MV-4-11 (cell line): ENCODE measurements at places on chromosomes 7 and 10.

GRCh38 chr7:34070511-34071323, 165.4 kb downstream of the BMPER start:
- DNase-seq = no peak

DNA sequence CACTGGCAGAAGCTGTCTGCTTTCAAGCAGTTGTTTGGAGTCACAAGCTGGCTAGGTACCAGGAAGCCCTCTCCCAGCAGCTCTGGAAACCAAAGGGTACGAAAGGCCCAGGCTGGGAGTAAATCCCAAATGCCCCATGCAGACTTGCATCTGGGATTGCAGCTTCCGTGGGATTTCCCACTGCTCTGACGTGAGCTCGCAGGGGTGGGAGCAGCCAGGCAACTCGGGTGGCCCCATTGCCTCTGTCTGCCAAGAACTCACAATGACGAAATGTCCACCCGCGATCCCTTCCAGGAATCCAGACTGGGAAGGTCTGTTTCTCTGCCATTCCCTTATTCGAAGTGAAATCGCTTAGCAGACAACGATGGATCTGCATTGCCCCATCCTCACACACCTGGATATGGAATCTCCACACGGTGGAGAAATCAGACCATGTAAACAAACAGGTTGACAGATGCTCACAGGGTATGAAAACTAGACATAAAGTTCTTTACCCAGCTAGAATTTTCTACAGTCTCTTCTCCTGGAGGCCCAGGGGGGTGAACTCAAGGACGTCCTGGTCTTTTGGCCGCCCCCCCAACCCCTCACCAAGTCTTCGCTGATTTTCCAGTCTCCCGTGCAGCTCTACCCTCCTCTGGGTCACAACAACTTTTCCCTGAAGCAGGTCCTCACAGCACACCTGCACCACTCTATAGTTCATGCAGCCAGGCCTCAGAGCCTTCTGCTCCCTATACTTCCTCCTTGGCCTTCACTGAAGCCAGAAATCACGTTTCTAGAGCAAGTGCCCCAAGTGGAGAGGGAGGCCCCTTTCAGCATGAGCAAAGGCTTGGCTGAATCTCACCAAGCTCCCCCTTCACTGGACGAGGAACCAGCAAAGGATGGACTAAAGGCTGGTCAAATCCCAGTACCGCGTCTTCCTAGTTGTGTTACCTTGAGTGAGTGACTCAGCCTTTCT, 20.0 kb downstream of the SH3PXD2A start:
- DNase-seq = no peak

DNA sequence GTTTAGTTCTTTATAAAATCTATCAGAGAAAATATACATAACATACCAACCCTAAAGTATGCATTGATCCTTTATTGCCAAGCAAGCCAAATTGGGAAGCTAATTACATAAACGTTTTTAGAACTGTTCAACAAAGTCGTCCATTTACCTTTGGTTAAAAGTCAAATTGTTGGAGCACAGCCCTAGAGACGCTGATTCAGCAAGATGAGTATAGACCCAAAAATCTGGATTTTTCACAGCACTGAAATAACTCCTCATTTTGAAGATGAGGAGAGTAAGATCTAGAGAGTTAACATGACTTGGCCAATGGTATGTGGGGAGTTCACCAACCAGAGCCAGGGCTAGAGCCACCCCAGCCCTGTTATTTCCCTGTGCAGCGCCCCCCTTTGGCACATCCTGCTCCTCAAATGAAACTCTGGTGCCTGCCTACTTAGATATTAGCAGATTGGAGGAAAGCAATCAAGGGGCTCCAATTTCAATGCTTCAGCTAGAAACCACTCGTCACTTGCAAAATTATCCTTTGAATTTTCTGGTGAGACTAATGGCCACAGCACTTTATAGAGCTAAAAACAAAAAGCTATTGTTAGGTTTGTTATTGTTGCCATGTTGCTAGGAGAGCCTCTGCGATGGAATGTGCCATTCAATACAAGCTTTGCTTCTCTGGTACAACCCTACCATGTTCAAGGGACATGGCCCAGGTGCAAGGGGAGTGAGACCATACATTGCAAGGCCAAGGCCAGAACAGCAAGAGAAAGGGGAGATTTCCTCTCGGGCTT, 132.6 kb upstream of the ZEB1 start:
- DNase-seq = no peak

- no peak for DNase-seq
These were observed 68.0 kb downstream of the AHCYL2 start for GRCh38 chr7:129292861-129293260.

DNA sequence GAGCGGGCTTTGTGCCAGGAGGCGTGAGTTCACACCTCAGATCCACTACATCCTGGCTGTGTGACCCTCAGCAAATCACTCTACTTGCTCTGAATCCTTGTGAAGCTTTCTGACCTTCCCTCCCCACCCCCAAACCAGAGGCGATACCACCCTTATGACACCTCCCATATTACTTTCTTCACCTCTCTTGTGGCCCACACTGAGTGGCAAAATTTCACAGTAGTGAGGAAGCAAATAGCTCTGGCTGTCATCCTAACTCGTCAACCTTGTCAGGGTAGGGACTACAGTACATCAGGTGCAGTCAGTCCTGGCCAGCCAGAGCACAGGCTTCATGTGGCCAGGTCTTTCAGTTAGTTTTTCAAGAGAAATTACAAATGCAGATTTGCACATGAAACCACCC, 19.1 kb downstream of the COL13A1 start:
- DNase-seq = no peak
